DMS153 (cell line): ENCODE measurements at places on chromosomes 4 and X.

GRCh38 chr4:100736641-100737451 is 219.0 kb upstream of the EMCN start:
- no peak for DNase-seq

DNA sequence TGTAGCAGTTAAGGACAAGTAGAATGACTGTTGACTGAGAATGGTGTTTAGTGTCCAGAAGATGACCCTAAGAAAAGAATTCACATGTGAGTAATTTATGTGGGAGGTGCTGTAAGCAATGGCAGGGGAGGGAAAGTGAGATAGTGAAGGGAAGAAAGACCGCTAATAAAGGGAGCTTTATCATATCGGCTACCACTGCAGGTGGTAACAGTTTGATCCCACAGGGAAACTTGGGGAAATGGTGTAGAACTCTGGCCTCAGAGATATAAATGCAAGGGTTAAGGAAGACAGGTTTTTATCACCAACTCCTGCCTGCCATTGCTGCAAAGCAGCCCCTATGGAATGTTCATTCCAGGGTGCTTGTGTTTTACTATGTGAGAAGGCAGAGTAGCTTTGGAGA is 489.6 kb downstream of the STPG2 start:
- DNase-seq: no peak

DNA sequence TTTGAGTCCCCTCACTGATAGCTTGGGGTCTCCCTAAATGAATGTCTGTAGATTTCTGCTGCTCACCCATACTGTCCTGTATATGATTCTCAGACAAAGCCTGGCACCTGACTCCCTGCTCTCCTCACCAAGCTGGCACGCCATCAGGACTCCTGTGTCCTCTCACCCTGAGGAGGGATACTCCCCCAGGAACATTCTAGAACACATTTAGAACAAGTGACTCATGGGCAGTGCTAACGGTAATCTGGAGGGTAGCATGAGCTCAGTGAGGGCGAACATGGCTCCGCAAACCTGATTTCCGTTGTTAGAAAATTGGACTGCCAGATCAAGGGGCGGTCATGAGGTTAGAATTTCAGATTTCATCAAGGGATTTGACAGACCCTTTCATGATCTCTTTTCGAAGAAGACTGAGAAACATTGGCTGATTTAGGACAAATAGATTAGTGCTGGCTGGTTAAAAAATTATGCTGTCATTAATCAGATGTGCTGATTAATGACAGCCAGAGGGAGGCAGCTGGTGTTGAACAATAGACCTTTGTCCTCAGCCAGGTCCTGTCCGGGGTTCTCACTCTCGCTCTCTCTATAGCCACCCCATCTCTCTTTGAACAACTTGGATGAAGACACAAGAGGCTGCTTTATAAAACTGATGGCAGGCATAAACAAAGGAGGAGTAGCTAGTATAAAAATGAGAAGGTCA is 244.3 kb downstream of the PTTG2 start:
- DNase-seq: no peak

- no peak for DNase-seq
Observed at GRCh38 chr4:29553846-29554245, 1166.3 kb upstream of the PCDH7 start.

- DNase-seq: no peak
Observed at GRCh38 chrX:66680451-66680850, 41.6 kb upstream of the EDA2R start.

DNA sequence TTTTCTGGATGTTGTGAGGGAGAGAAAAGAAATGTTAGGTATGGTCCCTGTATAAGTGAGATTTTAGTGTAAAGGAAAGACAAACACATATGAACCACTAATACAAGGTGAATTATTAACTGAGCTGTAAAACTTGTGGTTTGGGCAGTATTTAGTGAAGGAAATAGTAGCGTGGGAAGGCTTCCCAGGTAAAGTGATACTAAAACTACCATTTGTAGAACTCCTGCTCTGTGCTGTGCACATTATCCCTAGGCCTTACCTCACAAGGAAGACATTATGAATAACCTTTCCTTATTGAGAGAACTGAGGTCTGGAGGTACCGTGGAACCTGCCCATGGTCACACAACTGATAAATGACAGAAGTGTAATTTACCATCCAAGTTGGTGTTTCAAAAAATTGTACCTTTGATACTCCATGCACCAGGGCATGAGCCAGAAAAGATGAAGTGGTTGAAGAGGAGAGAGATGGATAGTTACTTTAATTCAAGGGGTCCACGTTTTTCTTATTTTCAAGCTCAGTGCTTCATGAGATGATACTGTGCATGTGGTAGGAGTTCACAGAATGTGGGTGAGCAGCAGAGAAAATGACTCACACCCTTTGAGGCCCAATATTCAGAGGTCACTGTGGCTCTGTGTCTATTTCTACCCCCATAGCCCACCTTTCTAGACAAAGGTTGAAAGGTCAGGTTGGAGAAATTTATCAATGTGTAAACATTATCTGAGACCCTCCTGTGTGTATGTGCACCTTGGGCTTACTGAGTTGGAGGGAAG is 2.6 kb upstream of the VSIG4 start:
- DNase-seq: no peak

DNA sequence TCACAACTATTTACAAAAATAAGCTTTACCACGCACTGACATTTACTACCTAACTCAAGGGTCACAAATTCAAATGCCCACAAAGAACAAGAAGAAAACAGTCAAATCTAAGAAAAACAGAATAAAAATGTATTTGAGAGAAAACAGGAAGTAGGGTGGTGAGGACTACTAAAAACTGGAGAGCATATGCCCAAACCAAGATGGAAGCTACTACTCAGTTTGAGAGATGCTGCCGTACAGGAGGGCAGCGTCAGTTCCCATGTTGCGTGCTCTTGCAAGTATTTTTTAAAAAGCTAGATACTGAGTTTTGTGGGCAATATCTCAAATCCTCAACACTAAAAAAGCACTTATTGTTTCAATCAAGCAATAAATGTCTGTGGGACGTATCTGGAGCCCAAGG is 16.2 kb downstream of the HNRNPD start:
- no peak for DNase-seq

DNA sequence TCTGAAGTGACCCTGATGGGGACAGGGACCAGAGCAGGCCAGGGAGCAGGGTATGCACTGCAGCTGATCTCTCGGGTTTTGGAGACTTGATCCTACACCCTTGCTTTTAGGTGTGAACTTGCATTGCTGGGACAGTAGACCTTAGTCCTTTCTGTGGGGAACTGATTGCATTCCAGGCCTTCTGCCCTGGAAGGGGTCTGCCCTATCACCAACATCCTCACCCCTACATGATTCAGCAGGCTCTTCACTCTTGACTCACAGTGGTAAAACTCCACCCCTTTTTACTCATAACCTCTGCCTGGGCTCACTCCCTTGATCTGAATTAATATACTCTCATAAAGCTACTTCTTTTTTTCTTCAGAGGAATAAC is 6.6 kb upstream of the DDX60L start:
- DNase-seq: no peak
